ENCODE measurements at places on chromosomes 7 and 10.

DNA sequence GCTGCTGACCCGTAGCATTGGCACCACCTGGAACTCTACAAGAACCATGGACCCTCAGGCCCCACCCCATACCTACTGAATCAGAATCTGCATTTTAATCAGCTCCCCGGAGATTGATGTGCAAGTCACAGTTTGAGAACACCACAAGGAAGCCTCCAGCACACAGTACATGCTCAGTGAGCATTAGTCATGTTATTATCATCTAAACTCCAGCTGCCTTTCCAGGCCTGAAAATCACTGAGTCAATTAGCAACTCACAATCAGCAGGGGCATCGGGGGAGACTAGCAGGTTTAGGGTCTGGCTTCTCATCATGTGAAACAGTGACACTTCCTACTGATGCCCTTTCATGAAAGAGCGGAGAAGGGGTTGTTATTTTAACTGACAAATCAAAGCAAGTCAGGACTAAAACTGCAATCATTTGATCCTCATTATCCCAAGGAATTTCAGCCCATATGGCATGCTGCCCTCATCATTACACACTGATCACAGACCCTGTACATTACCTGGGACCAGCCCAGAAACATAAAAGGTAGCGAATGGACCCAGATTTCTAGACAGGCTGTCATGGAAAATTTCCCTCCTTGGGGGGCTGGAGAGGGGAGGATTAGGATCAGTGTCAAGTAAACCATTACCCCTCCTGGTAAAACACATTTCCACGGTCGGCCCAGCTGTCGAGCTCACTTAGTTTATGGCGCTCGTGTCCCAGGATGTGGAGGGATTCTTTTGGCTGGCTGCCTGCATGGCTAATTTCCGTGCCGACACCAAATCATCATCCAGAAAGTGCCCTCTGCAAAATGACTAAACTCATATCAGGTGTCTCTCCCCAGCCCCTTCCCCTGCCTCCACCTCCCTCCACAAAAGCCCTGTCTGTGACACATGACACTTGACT, 122.8 kb downstream of the PRLHR start:
- DNase-seq = no peak

DNA sequence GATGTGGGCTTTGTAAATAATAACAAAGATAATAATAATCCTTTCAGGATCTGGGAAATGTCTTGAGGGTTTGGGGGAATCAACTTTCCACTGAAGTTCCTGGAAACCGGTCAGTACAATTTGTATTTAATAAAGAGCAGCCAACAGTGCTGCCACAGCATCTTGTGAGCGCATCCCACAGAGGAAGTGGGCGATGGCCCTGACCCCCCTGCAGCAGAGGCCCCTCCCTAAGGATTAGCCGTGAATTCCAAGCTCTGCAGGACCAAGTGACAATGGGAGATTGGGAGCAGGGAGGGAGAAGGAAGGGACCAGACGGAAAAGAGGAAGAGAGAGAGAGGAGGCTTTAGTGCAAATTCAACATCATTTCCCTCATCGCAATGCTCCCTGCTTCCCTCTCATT, 349.2 kb downstream of the RNLS start:
- DNase-seq = no peak

DNA sequence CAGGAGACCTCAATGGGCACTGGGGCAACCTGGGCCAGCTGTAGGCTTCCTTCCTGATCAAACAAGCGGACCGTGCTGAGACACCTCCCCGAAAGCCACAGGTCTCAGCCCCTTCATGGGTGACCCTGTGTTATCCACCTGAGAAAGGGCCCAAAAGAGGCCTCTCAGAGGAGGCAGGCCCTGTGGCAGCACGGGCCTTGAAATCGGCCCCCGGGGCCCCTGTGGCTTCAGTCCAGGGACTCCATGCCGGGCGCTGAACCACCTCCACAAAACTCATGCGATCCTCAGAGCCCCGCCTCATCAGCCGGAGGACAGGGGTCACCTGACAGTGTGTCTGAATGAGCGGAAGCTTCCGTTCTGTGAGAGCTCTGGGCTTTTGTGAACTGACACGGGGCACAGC, 307.1 kb downstream of the PAXIP1 start:
- no peak for DNase-seq

DNA sequence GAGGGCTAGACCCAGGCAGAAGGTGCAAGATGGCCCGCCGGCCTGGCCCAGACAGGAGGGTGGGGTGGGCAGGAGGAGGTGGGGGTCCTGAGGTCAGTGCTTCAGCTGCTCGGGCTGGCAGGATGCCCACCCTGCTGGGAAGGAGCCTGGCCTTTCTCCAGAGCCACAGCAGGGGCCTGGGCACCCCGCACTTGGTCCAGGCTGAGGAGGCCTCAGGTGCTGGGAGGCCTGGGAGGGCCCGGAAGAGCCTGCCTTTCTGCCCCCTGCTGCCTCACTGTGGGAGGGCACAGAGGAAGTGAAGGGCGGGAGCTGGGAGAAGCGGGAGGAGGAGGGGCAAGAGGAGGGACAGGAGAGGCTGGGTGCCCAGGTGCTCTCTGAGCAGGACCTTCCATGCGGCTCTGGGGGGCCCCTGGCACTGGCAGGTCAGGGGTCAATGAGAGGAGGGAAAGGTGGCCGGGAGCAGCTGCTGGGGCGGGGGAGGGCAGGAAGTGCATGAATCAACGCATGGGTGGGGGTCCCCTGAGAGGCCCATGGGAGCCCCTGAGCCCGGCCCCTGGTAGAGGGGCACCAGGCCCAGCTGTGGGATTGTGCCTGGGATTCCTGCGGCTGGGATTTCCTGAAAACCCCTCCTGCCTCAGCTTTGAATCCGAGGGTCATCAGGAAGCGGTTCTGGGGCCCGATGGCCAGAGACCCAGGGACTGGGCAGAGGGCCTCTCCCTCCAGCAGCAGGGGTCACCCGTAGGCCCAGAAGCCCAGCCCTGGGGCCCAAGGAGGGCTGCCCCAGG, 49.9 kb downstream of the PWWP2B start:
- peak; percentile 31 for DNase-seq

- DNase-seq = no peak
Measured at GRCh38 chr7:142459551-142459963, 201.7 kb upstream of the PRSS58 start.

- DNase-seq = no peak
Measured at GRCh38 chr7:106767498-106768323, 97.4 kb upstream of the PIK3CG start.

GRCh38 chr10:71483885-71484751, 87.4 kb downstream of the CDH23 start:
- DNase-seq = no peak

DNA sequence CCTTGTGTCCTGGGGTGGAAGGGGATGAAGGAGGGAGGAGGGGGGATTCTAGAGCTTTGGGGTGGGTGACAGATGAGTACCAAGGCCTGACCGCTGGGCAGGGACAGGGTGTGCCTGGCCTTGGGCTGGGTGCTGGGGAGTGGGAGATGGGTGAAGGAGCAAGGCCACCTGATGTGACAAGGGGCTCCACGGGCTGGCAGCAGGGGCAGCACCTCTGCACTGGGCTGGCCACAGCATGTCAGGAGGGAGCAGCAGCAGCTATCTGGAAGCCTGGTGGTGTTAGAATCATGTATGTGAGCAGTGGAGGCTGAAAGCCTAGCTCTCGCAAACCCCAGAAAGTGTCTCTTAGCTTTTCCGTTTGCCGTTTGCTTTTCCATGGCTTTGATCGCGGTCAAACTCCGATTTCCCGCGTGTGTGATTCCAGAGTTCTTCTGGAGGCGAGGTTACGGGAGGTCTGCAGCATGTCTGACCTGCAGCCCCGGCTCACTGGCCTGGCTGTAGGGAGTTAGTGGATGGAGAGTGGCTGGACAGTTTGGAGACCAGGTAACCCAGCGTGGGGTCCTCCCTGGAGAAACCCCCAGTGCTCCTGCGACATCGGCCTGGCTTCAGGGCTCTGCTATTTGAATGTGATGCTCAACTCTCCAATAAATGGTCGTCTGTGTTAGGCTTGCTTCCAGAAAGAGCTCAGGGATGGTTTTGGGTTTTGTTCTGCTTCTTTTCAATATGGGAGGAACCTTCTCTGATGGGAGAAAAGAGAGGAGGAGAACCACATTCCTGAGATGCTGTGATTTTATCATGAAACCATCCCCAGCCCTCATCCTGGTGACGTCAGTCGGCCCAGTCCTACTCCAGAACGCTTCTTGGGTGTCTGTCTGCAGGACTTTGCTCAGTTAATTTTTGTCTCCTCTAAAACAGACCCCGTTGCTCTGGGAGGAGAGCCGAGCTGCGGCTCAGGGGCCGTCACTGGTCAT, 105.5 kb downstream of the CUX1 start:
- DNase-seq = no peak
